ENCODE measurements at places on chromosomes 5 and 9. TPM values are rescaled to one million over a fixed set of nuclear protein-coding genes. Genes with fewer than 3 reads are reported as not detected.

Gene CDH9
- not detected for total RNA-seq

Gene S100Z
- not detected for total RNA-seq

Gene CBY3
- not detected for total RNA-seq

Gene SPATA9
- total RNA-seq, result not detected

Gene MARCHF3
- total RNA-seq, result 20.0 TPM

Gene IFNA21
- not detected for total RNA-seq

Gene HAPLN1
- 29.7 TPM for total RNA-seq

Gene SLC6A3
- total RNA-seq, result not detected

Gene ARID3C
- 0.31 TPM for total RNA-seq

Gene FAM221B
- not detected for total RNA-seq

Gene GZMA
- total RNA-seq, result not detected

Gene WDR38
- not detected for total RNA-seq

Gene BAAT
- not detected for total RNA-seq

Gene GABRA1
- under 0.01 TPM for total RNA-seq

Gene DRD1
- 0.53 TPM for total RNA-seq

Gene HINT2
- total RNA-seq, result 39.0 TPM

Gene DDX4
- total RNA-seq, result not detected

Gene DMRT1
- total RNA-seq, result not detected

Gene TMC1
- total RNA-seq, result 0.93 TPM

Gene C5orf24
- total RNA-seq, result 40.8 TPM

Gene ASPN
- total RNA-seq, result 19.8 TPM

Gene ASS1
- total RNA-seq, result 149 TPM

Gene PKD2L2
- total RNA-seq, result not detected

Gene FBP2
- not detected for total RNA-seq

Gene C1QTNF2
- 3.9 TPM for total RNA-seq

Gene ADAMTS12
- 5.3 TPM for total RNA-seq

Gene SLC6A19
- not detected for total RNA-seq

Gene PARP8
- total RNA-seq, result 17.3 TPM

Gene F2R
- total RNA-seq, result 145 TPM

Gene FSTL4
- not detected for total RNA-seq
